ENCODE measurements at places on chromosomes 7 and 10.

- DNase-seq = no peak
Observed at GRCh38 chr7:128867842-128868623, 5.4 kb downstream of the ATP6V1F start.

- no peak for DNase-seq
Observed at GRCh38 chr10:59085711-59086502, 90.5 kb upstream of the PHYHIPL start.

DNA sequence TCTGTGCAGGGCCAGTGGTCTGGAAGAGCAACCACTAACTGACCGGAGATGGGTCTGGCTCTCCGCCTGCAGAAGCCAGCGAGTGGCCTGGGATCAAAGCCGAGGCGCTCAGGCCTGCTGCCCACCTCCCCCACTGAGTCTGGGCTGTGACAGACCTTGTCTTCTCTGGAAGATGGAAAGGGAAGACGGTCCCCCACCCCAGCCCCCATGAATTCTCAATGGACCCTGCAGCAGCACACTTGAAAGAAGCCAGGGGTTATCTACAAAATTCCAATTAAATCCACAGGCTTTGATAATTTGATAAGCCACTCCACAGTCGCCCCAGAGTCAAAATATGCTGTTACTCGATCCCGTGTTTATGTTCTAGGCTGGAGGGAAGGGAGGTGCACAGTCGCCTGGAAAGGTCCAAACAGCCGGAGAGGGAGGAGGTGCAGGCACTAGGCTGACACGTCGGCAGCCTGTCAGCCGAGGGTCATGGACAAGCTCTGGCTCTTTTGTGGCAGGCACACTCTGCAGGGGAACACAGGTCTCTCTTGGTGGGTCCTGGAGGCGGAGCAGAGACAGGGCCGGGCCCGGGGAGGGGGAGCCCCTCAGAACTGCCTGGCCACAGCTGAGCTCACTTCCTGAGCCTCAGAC, 134.9 kb downstream of the SH3PXD2A start:
- no peak for DNase-seq

DNA sequence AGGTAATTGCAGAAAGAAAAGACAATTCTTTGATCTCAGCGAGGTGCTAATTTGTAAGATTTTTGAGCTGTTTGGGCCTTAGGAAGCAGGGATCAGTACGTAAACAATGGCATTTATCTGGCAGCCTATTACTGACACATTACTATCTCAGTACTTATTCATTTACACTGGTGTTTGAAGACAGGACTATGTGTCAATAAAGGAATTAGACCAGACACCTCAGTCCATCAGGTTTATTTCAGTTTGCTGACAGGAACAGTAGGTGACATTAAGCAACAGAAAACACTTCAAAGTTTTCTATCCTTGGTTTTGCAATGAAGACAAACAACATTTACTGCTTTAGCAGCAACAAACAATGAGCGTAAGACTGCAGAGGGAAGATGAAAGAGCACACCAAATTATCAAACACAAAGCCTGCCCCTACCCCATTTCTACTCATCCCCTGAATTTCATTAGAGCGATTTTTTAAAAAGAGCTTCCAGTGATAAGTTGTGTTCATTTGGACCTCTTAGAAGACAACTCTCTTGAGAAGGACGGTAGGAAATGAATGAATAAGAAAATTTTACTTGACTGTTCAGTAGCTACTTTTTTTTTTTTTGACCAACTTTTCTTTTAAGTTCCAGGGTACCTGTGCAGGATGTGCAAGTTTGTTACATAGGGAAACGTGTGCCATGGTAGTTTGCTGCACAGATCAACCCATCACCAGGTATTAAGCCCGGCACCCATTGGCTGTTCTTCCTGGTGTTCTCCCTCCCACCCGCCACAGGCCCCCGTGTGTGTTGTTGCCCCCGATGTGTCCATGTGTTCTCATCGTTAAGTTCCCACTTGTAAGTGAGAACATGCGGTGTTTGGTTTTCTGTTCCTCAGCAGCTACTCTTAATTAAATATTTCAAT, 138.8 kb downstream of the DKK1 start:
- DNase-seq = no peak

DNA sequence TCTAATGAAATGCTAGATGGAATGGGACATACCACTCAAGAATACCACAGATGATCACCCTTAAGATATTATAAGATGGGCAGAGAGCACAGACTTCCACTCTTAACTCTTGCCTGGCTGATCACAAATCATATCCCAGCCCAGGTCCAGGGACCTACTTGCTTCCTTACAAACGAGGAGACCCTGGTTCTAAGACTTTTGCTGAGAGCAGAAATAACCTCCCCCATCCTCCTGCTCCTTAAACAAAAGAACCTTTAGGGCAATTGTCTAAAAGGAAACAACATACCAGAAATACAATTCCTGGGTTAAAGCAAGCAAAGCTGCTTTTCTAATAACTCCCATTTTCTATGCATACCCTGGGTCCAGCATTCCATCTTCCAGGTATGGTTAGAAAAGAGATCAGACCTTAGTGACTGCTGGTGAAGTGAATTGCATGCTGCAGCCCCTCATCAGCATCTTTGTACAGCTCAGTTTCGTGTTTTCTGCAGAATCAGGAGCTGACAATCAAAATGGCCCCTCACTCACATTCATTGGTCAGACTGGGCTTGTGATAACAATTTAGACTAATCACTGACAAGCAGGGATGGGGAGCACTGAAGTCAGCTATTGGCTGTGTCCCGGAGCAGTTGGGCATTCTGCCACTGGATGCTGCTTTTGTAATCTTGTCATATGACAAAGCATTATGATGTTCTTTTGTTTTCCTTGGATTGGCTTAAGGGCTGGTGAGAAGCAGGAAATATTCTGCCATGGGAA, 14.6 kb downstream of the IFIT3 start:
- DNase-seq = no peak

DNA sequence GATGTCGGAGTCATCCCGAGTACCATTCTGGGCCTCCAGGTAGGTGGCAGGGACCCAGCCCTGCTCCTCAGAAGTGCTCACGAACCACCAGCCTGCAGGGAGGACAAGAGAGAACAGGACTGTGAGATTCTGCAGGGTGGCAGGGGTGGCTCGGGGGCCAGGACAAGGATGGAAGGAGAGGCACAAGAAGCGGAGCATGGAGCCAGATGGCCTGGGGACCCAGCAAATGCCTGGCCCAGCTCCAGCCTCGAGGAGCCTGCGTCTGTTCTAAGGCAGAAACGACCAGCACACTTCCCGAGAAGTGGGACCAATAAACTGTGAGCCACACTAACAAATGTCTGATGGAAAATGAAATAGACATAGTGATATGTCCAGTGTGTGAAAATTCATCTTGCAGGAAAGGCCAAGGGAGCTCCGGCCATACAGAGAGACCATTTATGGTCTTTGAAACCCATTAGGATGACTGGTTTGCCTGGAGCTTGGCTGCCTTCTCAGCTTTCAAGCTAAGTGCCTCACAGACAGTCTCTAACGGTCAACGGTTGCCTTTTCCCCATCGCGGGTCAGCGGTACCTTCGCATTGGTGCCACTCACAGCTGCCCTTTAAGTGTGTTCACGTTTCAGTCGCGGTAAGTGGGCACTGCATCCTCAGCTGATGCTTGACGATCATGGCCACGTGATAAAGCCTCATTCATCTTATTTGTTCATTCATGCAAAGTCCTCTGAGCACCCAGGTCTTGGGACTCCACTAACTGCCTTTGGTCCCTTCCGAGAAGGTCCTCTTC, 133.8 kb downstream of the NEURL1 start:
- no peak for DNase-seq

GRCh38 chr10:117903854-117904253, 142.9 kb downstream of the RAB11FIP2 start:
- no peak for DNase-seq

- DNase-seq = no peak
Observed at GRCh38 chr10:29701306-29701705, 66.5 kb upstream of the SVIL start.

- no peak for DNase-seq
Observed at GRCh38 chr10:28305553-28305952, 2.7 kb upstream of the MPP7 start.

DNA sequence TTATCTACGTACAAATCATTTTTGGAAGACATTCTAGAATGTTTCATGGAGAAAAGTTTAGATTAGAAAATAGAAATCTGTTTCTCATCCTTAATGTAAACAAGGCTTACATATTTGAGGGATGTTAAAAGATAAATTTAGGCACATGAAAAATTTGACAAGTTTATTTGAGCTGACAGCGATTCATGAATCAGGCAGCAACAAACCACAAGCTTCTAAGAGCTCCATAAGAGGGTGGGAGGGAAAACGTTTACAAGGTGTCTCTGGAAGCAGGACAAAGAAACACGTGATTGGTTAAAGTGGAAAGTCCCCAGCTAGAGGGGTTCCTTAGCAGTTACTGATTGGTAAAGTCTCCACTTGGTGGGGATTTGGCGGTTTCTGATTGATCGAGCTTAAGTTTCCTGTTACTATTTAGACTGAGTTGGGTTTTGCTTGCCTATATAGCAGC, 228.9 kb upstream of the PITRM1 start:
- no peak for DNase-seq

- no peak for DNase-seq
Observed at GRCh38 chr7:22411977-22412693, 55.2 kb upstream of the RAPGEF5 start.

GRCh38 chr7:101921061-101921460, 103.6 kb downstream of the CUX1 start:
- no peak for DNase-seq

DNA sequence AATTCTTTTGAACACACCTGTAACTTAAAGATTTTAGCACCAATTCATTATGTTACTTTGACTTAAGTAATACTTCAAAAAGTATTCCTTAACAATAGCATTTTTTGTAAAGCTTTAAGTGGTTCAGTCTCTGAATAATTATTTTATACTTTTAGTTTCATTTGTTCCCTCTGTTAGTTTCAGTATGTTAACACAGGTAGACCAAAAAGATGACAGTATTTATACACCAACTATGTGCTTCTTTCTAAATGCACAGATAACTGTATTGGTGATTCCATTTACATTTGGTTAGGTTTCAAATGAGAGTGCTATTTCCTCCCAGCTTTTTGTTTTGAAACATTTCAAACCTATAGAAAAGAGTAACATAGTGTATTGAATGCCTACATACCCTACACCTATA, 14.0 kb downstream of the RALA start:
- DNase-seq = no peak

GRCh38 chr7:25959168-25959734, 192.7 kb upstream of the NFE2L3 start:
- no peak for DNase-seq

GRCh38 chr10:114045136-114046086, 1.7 kb downstream of the ADRB1 start:
- DNase-seq = no peak

DNA sequence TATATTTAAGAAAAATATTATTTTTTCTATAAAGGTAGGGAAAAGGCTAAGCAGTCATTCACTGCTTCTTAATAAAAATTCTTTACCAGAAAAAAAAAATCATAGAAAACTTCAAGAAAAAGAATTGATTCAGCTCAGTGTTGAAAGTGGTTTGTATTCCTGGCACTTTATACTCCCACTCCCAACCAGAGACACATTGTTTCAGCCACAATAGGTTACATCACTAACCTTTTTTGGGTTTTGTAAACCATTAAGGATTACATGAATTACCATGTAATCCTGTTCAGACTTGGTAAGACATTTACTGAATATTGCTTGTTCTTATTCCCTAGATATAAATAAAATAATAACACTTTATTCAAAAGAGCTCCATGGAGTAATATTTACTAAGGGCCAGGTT, 46.6 kb downstream of the MINPP1 start:
- no peak for DNase-seq

- DNase-seq = no peak
Observed at GRCh38 chr10:58660575-58661255, 148.0 kb downstream of the BICC1 start.

GRCh38 chr7:128692623-128693270, 20.7 kb downstream of the GARIN1A start:
- DNase-seq = no peak

GRCh38 chr7:19107356-19108146, 9.9 kb downstream of the TWIST1 start:
- no peak for DNase-seq

DNA sequence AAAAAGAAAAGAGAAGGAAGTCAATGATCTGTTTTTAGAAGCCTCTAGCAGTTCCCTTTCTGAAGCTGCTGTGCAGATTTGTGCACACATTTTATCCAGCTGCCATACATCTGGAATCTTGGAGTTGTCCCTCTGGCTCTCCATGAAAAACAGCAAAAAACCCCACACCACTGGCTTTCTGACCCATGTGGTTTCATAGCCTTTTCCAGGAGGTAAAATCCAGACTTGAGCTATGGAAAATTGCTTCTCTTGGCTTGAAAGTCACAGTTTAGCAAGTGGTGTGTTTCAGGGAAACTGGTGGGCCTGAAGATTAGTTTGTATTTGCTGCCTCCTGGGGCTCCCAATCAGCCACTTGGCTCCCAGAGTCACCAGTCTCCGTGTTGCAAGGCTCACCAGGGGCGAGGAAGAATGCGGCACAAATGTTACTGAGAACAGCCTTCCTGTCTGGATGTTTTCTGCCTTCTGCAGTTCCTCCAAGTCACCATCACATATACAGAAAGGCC, 50.1 kb upstream of the ADRB1 start:
- DNase-seq = no peak

DNA sequence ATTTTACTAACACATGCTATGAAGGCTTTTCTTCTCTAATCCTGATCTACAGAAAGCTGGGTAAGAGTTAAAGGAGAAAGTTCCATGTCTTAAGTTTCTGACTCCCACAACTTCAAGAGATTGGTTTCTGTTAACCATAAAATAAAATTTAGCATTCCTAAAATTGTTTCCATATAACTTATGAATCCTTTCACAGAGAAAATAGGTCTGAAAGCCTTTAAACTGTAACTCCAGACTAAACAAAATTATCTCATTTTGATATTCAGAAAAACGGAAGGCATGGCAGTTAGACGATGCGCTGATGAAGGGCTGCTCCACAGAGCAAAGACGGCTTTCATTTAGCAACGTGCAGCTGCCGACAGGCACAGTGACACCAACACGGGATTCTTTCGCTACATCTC, 133.3 kb downstream of the SLC25A13 start:
- no peak for DNase-seq

- no peak for DNase-seq
Observed at GRCh38 chr7:7922684-7923385, 45.8 kb upstream of the GLCCI1 start.

DNA sequence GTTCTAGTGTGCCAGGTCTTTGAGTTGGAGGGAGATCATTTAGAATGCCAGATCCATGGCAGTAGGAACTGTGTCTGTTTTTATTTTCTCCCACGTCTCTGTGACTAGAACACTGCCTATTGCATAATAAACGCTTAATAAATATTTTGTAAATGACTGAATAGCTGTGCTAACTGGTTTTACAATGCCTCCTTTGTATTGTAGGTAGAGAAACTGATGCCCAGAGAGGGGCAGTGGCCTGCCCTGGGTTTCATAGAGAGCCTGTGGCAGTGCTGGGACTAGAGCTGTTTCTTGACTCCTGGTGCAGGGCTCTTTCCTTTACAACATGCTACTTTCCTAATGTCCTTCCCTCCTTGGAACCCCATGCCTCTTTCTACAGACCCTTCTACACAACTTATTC, 2.5 kb downstream of the TAS2R5 start:
- DNase-seq = no peak

GRCh38 chr10:72226418-72227027, 10.4 kb upstream of the ASCC1 start:
- no peak for DNase-seq

Measured in GM12878 (cell line).